ENCODE measurements at places on chromosomes 2 and 18.

DNA sequence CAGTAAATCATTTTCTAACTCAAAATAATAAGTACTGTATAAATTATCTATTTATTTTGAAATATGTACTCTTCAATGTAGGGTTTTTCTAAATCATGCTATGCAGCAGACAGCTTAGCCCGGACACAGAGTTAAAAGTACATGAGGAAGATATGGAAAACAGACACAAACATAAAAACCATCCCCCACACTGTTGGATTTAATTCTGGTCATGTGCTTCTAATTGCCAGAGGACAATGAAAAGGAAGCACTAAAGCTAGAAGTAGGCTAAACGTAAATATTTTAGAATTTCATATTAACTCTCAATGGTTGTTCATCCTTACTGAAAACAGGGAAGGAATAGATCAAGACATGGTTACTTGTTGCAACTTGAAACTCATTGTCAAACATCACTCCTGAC, 420.7 kb downstream of the ERBB4 start:
- no peak for DNase-seq

- peak; percentile 38 for DNase-seq
These were observed 347.3 kb downstream of the ARHGAP15 start for GRCh38 chr2:143476336-143477087.

DNA sequence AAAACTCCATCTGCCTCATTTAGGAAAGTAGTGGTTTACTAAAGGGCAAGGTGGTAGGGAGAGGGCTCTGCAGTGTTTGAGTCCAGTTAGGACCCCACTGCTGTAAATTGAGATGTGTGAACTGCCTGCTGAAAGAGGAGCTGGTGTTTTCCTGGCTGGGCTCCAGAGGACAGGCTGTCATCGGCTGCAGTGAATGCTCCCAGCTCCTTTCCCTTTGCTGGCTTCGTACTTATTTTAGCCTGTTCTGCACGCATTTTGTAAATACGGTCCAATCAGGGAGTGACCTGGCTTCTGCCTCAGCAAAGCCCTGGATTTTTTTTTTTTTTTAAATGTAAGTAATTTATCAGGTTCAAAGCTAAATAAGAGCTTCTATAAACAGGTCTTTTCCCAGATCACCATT, 37.5 kb downstream of the SLC4A3 start:
- no peak for DNase-seq

DNA sequence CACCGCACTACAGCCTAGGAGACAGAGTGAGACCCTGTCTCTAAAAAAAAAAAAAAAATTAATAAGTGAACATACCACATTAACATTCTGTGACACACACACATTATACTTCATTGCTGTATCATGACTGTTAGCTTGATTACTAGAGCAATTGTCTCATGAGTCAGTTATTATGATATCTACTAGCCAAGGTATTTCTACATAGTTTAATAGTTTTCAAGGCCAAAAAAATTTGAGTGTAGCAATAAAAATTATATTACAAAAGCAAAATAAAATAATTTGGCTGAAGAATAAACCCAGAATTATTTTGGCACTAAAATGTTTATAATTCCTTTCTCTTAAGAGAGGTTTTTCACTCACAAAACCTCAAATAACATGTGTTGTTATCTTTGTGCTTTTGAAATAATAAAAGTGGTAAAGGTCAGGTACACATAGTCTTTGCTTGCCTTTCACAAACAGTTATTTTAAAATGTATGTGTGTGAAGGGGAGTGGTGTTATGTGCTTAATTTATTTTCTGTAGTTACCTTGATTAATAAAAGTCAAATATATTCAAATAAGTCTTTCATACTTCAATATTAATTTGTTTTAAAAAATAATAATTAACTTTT, 136.9 kb upstream of the SPOPL start:
- peak; percentile 13 for DNase-seq

DNA sequence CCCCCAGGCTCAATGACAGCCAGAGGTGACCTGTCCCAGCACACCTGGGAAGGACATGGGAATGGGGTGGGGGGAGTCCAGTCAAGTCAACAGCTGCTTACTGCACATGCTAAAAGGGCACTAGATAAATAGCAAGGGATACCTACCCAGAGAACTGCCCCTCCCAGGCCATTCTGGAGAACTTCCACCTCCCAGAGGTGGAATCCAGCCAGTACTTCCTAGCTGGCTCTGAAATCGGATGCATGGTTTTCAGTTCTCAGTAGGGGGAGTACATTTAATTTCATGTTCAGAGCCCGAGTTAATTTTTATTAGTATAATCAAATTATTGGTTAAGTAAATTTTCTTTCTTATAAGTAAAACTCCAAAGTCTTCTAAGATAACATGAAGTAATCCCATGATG, 28.9 kb upstream of the ITGA6 start:
- no peak for DNase-seq

DNA sequence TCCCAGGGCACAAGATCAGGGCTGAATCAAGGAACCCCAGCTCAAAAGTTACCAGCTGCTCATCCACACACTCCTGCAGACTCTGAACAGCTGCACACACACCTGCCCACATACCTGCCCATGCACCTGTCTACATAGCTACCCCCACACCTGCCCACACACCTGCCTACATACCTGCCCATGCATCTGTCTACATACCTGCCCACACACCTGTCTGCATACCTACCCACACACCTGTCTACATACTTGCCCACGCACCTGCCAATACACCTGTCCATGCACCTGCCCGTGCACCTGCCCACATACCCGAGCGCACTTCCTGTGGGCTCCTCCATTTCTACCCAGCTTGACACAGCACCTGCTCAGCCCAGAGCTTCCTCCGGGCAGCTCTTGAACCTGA, 122.8 kb upstream of the AGAP1 start:
- DNase-seq: no peak

DNA sequence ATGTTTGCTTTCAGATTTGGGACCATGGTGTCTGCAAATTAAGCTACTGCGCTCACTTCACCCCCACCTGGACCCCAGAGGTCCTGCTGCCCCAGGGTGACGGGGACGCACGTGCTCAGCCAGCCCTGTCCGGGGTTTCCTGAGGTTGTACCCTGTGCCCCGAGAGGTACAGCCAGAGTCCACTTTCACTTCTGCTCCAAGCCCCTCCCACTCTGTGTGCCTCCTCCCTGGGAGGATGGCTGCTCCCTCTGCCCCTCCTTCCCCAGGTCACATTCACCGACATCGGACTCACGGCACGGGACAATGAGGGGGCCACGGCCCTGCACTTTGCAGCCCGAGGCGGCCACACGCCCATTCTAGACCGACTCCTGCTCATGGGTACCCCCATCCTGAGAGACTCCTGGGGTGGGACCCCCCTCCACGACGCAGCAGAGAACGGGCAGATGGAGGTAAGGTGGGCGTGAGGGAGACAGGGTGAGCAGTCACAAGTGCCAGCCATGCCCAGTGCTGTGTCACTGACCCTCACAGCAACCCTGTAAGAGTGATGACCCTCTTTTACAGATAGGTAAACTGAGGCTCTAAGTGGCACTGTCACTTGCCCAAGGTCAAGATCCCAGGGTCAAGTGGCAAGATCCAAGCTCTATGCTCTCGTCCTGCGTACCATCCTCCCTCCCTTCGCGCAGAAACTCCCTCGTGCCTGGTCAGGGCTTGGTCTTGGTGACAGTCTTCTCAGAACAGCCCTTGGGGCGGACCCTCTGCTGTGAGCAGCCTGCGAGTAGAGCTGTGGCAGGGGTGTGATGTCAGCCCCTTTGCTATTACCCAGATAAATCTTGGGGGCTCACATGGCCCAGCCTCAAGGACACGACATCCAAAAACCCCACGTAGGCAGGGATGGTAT, 7.6 kb downstream of the ESPNL start:
- no peak for DNase-seq

DNA sequence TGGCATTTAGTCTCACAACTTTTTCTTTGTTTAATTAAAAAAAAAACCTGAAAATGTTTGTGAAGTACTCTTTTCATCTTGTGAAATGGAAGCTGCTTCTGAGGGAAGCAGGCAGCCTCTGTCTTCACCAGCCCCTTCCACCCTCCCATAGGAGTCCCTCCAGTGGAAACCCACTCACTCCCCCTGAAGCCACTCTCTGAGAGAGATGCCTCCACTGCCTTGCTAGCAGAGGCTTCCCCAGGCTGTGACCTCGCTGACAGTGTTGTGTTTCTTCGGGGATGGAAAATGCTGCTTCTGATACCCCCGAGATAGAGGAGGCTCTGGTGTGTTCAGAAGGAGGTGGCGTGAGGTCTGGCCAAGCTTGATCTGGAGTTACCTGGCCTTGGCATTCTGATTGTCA, 59.9 kb downstream of the SH3RF3 start:
- no peak for DNase-seq

- DNase-seq: no peak
These were observed 64.5 kb downstream of the OSBPL1A start for GRCh38 chr18:24333084-24333483.

DNA sequence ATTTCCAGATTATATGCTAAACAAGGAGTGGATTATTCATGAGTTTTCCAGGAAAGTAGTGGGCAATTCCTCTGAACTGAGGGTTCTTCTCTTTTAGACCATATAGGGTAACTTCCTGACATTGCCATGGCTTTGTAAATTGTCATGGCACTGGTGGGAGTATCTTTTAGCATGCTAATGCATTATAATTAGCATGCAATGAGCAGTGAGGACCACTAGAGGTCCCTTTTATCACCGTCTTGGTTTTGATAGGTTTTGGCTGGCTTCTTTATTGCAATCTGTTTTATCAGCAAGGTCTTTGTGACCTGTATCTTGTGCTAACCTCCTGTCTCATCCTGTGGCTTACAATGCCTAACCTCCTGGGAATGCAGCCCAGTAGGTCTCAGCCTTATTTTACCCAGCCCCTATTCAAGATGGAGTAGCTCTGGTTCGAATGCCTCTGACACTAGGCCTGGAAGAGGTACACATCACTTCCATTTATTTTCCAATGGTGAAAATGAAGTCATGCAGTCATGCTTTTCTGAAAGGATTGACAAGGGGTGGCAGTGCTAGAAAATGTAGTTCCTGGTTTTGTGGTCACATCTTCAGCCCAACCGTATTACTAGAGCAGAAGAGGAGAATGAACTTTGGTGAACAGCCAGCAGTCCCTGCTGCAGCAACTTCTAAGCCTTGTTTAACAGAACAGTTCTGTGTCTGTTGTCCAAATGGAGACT, 26.6 kb upstream of the ITGA4 start:
- no peak for DNase-seq

- no peak for DNase-seq
These were observed 5.8 kb downstream of the NPPC start for GRCh38 chr2:231920366-231920765.

GRCh38 chr18:44748582-44748981, 67.9 kb downstream of the SETBP1 start:
- DNase-seq: no peak

GRCh38 chr18:65352186-65352585, 398.6 kb upstream of the CDH7 start:
- DNase-seq: peak; percentile 33

DNA sequence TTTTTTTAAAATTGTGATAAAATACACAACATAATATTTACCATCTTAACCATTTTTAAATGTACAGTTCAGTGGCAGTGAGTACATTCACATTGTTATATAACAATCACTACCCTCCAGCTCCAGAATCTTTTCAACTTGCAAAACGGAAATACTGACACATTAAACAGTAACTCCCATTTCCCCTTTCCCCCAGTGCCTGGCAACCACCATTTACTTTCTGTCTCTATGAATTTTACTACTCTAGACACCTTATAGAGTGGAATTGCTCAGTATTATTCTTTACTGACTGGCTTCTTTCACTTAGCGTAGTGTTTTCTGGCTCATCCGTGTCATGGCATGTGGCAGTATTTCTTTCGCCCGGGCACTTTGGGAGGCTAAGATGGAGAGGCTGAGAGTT, 32.6 kb downstream of the FASTKD2 start:
- DNase-seq: no peak

GRCh38 chr2:43073401-43073825, 153.0 kb downstream of the ZFP36L2 start:
- DNase-seq: peak; percentile 70

- DNase-seq: no peak
These were observed 16.3 kb upstream of the GAL3ST2 start for GRCh38 chr2:241760301-241760771.

GRCh38 chr18:74116633-74117554, 30.7 kb downstream of the FBXO15 start:
- DNase-seq: peak; percentile 75

- peak; percentile 13 for DNase-seq
These were observed 481.0 kb upstream of the CDH2 start for GRCh38 chr18:28657961-28658360.

GRCh38 chr18:23134780-23135549, at the start of gene CABLES1:
TSS of gene CABLES1 (plus strand) at chr18:23135485. CDS start at chr18:23135763, 278 bp downstream.
- DNase-seq: peak; percentile 73

- DNase-seq: peak; percentile 71
These were observed 67.6 kb downstream of the FEZ2 start for GRCh38 chr2:36530178-36530982.

Measured in astrocyte of the spinal cord (primary cell).